Glutamatergic neuron (in vitro differentiated cells): ENCODE measurements at places on chromosomes 13 and 19.

- no peak for DNase-seq
Measured at GRCh38 chr13:49213997-49214916, 5.9 kb upstream of the MLNR start.

- no peak for DNase-seq
Measured at GRCh38 chr13:107234319-107235073, 666.6 kb upstream of the ARGLU1 start.

DNA sequence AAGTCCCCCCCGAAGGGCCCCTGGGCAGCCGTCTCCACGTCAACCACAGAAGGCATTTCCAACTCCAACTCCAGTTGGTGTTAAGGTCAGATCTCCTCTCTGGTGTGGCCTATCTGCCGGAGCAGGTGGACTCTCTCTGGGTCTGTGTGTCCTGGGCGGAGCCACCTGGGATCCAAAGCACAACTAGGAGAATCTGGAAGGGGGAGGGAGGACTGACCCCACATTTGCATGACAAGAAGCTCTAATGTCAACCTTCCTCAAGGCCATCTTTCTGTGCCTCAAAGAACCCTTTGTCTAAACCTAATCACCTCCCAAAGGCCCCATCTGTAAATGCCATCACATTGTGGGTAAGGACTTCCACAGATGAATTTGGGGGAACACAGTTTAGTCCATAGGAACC, 381.5 kb downstream of the UQCRFS1 start:
- no peak for DNase-seq

DNA sequence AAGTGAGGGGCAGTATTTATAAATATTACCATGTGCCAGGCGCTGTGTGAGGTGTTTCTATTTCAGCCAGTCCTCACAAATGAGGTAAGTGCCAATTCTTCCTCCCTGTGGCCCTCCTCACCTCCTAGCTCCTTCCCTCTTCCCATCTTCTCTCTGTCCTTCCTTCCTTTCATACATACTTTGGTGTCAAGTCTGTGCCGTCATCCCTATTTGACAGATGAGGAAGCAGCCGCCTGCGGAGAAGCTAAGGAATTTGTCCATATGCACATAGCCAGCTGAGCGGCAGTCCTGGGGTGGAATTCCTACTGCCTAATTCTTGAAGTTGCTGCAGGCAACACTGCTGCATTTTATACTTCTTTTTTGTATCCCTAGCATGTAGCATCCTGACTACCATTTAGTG, 150.8 kb downstream of the B3GLCT start:
- DNase-seq = no peak

DNA sequence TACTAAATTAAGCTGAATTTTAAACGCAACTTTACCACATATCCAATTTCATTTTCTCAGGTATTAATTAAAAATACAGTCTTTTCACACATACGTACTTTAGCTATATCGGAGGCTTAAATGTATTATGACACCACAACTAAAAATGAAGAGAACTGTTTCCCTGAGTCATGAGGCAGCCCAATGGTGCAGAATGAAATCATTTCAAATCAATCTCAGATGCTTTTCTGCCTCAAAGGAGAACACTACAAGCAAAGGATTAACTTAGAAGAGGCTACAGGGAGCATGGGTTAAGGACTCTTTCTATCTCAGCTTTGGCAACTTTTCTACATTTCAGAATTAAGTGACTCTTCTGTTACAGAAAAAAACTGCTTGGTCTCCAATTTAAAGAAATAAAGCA, 516.3 kb upstream of the HTR2A start:
- DNase-seq = no peak

DNA sequence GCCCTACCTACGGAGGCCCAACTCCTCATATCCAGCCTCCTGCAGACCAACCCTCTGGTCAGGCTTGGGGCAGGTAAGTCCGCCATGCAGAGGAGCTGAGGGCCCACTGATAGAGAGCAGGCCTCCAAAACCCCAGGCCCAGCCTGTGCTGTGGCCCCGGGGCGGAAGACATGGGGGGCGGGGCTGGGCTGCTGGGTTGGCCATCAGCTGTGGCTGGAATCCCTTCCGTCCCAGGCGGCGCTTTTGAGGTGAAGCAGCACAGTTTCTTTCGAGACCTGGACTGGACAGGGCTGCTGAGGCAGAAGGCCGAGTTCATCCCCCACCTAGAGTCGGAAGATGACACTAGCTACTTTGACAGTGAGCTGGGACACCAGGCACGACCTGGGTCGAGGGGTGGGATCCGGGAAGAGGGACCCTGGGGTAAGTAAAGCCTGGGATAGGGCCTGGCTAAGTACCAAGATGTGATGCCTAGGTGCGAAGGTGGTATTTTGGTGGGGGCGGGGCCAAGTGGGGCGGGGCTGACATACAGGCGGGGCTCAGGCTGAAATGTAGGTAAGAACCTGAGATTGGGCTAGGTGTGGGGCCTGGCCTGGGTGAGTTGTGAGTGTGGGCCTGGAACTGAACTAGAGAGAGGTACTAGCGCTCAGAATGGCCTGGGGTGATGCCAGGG, 15.4 kb downstream of the DNASE2 start:
- no peak for DNase-seq

- DNase-seq = no peak
Measured at GRCh38 chr13:36148446-36148845, 17.3 kb upstream of the DCLK1 start.

DNA sequence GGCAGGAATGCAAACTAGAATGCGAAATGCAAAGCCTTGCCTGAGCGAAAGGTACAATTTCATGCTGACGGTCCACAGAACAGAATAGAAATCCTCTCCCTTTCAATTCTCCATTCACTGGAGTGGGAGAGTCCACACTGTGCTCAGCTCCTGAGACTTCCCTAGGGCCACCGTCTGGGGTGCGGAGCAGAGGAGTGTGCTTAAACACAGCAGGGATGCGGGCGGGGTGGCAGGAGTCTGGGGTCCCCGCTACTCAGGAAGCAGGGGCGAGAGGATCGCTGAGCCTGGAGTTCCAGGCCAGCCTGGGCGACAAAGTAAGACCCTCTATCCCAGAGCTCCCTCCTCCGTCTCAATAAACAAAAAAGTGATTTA, 552 bp upstream of the ZNF816 start:
- peak; percentile 41 for DNase-seq

DNA sequence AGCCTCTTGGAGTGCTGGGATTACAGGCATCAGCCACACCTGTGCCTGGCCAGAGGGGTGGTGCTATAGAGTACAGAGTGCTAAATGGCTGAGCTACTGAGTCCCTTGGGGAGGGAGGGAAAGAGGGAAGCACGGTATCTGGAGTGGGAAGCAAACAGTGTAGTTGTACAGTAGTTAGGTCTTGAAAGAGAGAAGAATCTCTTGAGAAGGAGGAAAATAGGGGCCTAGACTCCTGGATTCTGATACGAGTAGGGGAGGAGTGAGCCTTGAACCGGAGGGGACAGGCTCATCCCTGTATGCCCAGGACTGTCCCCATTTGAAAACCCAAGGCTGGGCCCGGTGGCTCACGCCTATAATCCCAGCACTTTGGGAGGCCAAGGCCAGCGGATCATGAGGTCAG, 5.1 kb downstream of the MYADM start:
- no peak for DNase-seq

GRCh38 chr19:14517840-14518505, at the start of gene DNAJB1:
Gene DNAJB1, minus strand, starts transcription at chr19:14518397. Its CDS starts 48 bp downstream, at chr19:14518349.
- peak; percentile 77 for DNase-seq

DNA sequence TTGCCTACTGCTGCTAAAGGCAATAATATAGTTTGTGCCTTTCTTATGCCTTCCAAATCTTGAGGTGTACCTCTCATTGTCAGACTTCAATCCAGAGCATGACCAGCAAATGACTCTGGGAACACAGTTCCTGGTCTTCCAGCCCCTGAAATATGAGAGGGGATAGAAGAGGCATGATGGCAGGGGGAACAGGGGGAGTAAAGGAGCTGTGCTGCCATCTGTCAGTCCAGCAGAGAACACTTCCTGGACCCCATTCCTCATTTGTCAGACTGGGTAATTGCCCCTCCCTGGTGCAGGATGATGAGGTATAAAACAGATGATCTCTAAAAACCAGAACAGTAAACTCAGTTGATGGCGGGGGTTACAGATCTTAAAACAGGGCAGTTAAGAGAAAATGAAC, 618.7 kb downstream of the DIAPH3 start:
- DNase-seq = no peak

GRCh38 chr19:11377237-11377636, 2.8 kb downstream of the SWSAP1 start:
- DNase-seq = no peak

- DNase-seq = peak; percentile 40
Measured at GRCh38 chr13:99087954-99088491, 110.2 kb upstream of the DOCK9 start.

DNA sequence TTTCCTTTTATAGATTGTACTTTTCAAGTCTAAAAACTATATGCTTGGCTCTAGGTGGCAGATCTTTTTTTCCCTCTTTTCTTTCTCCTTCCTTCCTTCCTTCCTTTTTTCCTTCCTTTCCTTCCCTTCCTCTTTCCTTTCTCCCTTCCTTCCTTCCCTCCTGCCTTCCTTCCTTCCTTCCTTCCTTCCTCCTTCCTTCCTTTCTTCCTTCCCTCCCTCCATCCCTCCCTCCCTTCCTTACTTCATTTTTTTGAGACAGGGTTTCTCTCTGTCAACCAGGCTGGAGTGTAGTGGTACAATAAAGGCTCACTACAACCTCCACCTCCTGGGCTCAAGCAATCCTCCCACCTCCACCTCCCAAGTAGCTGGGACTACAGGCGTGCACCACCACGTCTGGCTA, 48.1 kb downstream of the F2RL3 start:
- no peak for DNase-seq

- DNase-seq = peak; percentile 94
Measured at GRCh38 chr19:33235269-33235995, 9.8 kb upstream of the SLC7A10 start.

DNA sequence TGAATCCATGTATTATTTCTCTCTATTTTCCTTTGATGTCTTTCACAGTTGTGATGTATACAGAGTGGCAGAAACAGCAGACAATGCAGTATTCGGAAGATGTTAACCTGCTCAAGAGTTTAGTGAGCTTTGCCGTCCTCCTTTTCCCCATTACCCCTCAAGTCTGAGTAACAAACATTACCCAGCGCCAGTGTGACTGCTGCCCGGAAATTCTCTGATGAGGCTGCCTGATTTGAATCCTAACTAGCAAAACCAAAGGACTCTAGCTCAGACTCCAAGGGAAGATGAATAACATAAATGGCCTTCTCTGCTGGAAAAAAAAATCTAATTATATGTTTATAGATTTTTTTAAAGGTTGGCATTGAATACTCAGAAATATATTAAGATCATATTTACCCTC, 247.3 kb upstream of the SOX21 start:
- DNase-seq = no peak
